ENCODE measurements at places on chromosomes 16 and 17.

DNA sequence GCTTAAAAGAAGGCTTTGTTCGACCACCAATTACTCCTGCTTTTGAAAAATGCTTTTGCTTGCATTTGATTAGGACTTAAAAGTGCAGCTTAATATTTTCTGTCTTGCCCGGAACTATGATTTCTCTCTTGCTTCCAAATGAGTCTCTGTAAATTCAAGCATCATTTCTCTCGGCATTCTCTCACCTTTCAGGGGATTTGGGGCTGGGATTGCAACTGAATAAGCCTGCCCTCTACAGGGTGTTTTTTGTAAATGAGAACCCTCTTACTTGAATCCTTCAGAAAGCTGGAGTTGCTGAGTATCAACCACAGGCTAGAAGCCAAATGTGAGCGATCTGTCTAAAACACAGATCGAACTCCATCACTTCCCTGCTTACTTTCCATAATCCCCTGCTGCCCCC lies 234.6 kb downstream of the TMEM114 start:
- no peak for DNase-seq

DNA sequence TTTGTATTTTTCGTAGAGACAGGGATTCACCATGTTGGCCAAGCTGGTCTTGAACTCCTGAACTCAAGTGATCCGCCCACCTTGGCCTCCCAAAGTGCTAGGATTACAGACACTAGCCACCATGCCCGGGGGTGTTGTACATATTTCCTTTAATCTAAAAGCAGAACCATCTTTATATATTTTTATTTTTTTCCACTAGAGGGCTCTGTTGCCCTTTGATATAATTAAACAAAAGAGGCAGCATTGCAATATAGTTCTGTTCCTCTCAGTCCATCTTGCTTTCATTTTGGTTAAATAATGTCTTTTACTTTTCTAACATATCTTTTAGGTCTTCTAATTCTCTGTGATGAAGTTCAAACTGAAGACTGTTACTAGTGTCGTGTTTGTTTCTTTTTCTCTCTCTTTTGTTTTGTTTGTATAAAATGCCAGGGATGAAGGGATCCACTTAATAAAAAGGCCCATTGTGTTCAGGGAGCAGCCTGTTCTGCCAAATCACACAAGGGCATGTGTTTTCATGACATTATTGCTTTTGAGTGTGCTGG lies 23.4 kb downstream of the WWOX start:
- no peak for DNase-seq

GRCh38 chr16:49621241-49622083 lies 234.4 kb downstream of the ZNF423 start:
- DNase-seq, result no peak

GRCh38 chr17:62760059-62760944 lies 47.8 kb downstream of the MARCHF10 start:
- no peak for DNase-seq
